ENCODE measurements at places on chromosomes 2 and 18.

- DNase-seq, result no peak
These were observed 211.4 kb upstream of the SALL3 start for GRCh38 chr18:78768221-78768620.

- no peak for DNase-seq
These were observed 141.7 kb upstream of the ACVR2A start for GRCh38 chr2:147703171-147703570.

DNA sequence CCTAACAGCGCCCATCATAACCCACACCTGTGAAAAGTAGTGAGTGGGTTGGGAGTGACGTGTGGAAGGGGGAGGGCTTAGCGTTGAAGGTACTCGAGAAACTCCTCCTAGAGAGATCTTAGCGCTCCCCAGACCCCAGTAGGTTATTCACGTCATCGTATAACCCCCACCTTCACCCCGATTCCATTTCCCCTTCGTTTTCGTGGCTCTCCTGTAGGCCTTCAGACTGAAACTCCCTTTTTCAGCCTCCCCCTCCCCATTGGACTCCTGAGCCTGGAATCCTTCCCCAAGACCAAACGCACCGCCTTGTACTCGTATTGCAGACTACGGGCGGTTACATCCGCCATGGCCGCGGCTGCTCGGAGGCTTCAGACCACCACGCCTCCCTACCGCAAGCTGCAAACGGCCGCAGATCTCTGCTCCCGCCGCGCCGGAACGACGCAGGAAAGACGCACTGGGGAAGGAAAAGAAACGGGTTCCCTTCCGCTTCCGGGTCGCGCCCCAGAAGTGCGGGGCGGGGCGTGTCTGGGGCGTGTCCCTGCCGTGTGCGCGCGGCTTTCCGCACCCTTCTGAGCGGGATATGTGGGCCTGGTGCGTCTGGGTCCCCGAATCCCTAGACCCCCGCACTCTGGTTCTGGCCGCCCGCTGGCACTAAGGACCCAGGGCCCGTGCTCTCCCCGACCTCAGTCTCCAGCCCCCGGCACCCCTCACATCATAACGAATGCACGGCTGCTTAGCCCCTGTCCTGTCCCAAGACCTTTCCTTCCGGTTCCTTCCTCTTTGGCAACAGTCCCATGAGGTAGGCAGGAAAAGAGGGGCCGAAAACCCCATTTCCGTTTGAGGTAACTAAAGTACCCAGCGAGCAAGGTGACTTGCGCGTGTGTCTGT is at the start of gene SNRNP200:
Gene SNRNP200 (minus strand): TSS at position 456 of the 888 bp plus-strand sequence. CDS start 109 bp downstream, at position 347.
- DNase-seq, result peak; percentile 92

- DNase-seq, result no peak
These were observed 34.5 kb downstream of the INPP5D start for GRCh38 chr2:233094614-233095013.

DNA sequence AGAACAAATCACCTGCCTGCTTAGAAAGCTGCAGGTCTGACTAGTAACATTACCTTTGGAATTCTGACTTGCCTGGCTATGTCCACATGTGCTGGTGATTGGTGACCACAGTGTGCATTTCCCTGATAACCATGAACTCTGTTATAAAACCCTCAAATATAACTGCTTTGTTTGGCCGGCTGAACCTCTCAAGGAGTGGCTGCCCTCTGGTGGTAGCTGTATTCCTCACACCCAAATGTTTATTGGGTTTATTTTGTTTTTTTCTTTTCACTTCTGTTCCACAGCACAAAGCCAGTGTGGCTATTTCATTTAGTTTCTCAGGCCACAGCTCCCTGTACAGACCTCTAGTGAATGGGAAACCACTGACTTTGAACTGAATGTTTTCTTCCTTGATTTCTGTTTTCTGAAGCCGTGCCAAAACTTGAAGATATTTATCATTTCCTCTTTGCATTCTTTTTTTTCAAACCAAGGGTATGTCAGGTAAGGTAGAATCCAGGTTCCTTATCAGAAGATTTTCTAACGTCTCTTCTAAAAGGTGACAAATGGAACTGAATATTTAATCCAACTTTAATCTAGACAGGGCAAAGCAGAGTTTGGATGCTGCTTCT is 549.0 kb upstream of the VRK2 start:
- DNase-seq, result peak; percentile 64

All from Daoy (cell line).